ENCODE measurements at places on chromosomes 12 and 14. TPM values are rescaled to one million over a fixed set of nuclear protein-coding genes. Genes with fewer than 3 reads are reported as not detected.

DYRK4 gene
- total RNA-seq: 57.4 TPM

PTGER2 gene
- 1.3 TPM for total RNA-seq

C12orf54 gene
- total RNA-seq: not detected

OR11H7 gene
- total RNA-seq: not detected

CD4 gene
- total RNA-seq: not detected

TAS2R50 gene
- not detected for total RNA-seq

SLC39A2 gene
- total RNA-seq: not detected

LMNTD1 gene
- not detected for total RNA-seq

LPAR5 gene
- total RNA-seq: 0.47 TPM

PKP2 gene
- 2.5 TPM for total RNA-seq

ADGRD1 gene
- total RNA-seq: 0.62 TPM

SENP1 gene
- total RNA-seq: 12.3 TPM

LPCAT3 gene
- total RNA-seq: 33.9 TPM

COX8C gene
- total RNA-seq: not detected

TMEM119 gene
- total RNA-seq: 0.05 TPM

MVK gene
- 7.3 TPM for total RNA-seq

ACVRL1 gene
- total RNA-seq: 0.15 TPM

CCDC196 gene
- not detected for total RNA-seq

NOS1 gene
- total RNA-seq: 0.54 TPM

LIN7A gene
- total RNA-seq: 0.42 TPM

EPYC gene
- total RNA-seq: not detected

EID3 gene
- 8.4 TPM for total RNA-seq

FOXM1 gene
- total RNA-seq: 97.8 TPM

AQP6 gene
- not detected for total RNA-seq

DICER1 gene
- 20.4 TPM for total RNA-seq

DTX3 gene
- 18.8 TPM for total RNA-seq

SMCO2 gene
- not detected for total RNA-seq

CACNA1C gene
- not detected for total RNA-seq

FAIM2 gene
- total RNA-seq: not detected

AGAP2 gene
- 0.16 TPM for total RNA-seq
